Fibroblast of skin of left biceps (primary cell): ENCODE measurements at places on chromosomes 3 and 15.

DNA sequence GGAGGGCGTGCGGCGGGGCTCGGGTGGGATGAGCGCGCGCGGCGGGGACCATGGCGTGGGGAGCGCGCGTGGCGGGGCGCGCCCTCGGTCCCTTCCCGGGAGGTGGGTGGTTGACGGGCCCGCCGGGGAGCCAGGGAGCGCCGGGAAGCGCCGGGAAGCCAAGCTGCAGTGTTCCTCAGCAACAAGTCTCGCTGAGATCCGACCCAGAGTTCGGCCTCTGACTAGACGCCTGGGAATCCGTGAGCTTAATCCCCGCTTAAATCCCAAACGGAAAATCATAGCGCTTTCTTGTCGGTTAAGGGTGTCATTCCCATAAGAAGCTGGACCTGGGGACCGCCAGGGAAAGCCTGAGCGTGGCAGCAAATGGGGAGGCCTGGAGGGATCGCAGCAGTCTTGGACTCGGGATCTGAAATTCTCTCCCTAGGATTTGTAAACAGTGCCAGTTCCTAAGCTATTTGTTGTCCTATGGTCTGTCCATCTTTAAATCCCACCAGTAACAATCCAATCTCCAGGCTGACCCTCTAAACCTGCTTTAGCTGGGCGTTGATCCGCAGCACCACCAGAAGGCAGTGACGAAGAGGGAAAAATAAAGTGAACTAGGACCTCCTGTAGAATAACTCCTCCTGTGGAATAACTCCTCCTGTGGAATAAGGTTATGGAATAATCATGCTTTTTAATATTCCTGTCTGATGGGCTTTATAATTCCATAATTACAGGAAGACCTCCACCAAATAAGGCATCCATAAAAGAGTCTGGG, 570 bp upstream of the NEDD4 start:
- no peak for DNase-seq

DNA sequence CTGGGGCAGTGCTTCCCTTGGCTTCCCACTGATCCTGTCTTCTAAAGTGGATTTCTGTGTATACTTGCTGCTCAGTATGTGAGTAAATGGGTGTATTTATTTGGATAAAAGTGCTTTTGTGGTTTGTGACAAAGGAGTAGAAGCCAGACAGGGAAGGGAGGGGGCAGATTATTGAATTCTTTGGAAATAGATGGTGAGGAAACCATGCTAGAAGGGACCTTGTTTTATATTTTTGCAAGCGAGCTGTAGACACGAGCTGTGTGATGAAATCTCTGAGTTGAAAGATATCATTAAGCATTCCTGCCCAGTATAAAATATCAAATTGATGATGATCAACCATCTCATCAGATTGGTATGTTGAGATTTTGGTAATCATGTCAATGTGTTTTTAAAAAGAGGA, 68.9 kb downstream of the DUT start:
- DNase-seq: no peak

DNA sequence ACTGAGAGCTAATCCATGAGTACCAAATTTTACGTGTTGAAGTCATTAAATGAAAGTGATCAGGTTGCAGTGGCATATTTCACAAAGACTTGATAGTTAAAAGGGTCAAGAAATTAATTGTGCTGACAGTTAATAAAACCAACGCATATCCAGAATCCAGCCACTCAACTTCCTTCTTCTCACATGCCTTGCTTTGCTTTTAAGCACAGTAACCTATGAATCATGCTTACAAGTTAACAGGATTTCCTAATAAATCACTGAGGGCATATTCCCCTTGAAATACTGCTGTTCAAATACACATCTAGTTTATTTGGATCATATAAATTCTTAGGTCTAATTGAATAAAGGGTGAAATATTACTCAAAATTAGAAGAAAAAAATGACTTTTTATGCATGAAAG, 801.5 kb upstream of the EPHA6 start:
- DNase-seq: no peak

DNA sequence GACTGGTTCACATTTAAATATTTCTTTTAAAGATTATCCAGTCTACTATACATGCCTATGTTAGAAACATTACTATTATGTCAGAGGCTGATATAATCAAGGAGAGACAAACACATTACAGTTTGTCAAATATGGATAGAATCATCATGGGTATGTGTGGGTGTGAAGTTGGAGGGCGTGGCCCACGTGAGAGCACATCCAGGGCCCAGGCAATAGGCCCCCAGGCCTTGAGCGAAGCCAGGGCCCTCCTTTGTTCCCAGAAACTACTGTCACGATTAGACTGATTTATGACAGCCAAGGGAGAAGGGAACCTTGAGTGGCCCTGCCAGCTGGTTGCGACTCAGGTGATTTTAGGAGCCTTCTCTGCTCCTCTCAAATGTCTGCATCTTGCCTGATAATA, 26.9 kb upstream of the LDHAL6B start:
- DNase-seq: no peak

GRCh38 chr15:91782221-91782620, 71.3 kb upstream of the SLCO3A1 start:
- no peak for DNase-seq

GRCh38 chr3:50375258-50375931, 16.1 kb upstream of the TMEM115 start:
- DNase-seq: no peak

GRCh38 chr15:38229705-38230310, 22.8 kb upstream of the SPRED1 start:
- no peak for DNase-seq

GRCh38 chr3:9198899-9199335, 50.5 kb downstream of the SRGAP3 start:
- no peak for DNase-seq

DNA sequence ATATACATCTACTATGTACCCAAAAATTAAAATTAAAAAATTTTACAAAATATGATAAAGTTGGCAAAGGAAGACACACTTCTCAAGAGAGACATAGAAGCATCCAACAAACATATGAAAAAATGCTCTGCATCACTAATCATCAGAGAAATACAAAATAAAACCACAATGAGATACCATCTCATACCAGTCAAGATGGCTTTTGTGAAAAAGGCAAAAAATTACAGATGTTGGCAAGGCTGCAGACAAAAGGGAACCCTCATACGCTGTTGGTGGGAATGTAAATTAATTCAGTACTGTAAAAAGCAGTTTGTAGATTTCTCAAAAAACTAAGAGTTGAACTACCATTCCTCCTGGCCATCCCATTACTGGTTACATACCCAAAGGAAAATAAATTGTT, 581.7 kb upstream of the CCDC54 start:
- DNase-seq: no peak

- DNase-seq: no peak
Observed at GRCh38 chr15:39925112-39925842, 5.2 kb upstream of the GPR176 start.

GRCh38 chr3:192933779-192934460, 16.3 kb upstream of the MB21D2 start:
- no peak for DNase-seq

DNA sequence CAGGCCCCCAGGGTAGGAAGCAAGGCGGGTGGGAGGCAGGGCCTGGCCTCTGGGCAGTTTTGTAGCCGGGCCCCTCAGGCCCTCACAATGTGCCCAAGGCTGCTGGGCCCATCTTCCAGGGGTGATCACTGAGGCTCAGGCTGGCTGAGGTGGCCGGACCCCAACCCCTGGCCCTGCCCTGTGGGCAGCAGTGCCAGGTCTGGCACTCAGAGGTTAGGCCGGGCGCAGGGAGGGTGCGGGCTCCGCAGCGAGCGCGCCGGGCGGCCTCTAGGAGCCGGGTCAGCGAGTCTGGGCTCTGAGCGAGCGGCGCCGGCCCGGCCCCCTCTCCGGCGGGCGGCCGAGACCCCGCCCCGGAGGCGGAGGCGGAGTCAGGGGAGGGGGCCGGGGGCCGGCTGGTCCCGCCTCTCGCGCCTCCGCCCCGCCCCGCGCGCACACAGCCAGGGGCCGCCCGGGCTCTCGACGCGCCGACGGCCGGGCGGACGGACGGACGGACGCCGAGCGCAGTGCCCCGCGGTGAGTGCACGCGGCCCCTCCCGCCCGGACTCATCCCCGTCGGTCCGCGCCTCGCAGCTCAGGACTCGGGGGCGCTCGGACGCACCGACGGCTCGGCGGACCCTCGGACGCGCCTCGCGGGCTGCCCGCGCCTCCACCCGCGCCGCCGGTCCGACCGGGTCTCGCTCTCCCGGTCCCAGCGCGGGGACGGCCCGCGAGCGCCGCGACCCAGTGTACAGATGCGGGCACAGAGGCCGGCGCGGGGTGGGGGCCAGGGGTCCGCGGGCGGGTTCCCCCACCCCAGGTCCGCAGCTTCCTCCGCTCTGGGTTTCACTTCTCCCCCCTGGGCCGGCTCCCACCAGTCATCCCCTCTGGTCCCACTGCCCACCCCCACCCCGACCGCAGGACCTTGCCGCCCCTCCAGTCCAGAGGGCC, at the start of gene FBLN2:
FBLN2 (plus strand) TSS at position 430 of the 927 bp plus-strand sequence. CDS start 21,231 bp downstream, outside the sequence.
- DNase-seq: no peak

GRCh38 chr15:75648156-75649000, 666 bp downstream of the SNX33 start:
- no peak for DNase-seq

DNA sequence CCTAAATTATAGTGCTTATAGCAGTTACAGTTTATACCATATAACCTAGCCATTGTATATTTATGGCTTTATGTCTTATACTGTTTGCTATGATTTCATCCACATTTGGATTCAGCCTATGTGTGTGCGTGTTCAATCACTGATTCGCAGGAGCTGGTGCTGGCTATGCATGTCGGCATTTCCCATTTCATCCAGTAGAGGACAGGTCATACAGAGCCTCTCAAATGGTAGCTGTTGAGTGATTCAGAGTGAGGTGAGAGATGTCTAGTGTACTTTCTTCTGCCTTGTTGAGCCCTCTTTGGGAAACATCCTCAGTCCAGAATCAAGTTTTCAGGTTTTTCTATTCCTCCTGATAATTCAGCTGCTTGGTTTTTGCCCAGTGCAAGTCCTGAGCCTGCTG, 76.1 kb downstream of the FRMD4B start:
- no peak for DNase-seq

- no peak for DNase-seq
Observed at GRCh38 chr15:71623111-71623510, 187.2 kb upstream of the NR2E3 start.

DNA sequence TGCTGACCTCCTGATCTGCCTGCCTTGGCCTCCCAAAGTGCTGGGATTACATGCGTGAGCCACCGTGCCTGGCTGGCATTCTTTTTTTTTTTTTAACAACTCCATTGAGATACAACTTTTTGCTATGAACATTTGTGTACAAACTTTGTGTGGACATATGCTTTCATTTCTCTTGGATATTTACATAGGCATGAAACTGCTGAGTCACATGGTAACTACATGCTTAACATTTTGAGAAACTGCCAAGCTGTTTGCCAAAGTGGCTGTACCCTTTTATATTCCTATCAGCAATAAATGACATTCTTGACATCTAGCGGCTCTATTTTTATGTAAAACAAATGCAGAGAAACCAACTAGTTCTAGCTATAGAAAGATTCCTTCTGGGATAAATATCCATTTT, 8.7 kb upstream of the YEATS2 start:
- DNase-seq: no peak

- no peak for DNase-seq
Observed at GRCh38 chr3:194986208-194987043, 284.5 kb downstream of the XXYLT1 start.

DNA sequence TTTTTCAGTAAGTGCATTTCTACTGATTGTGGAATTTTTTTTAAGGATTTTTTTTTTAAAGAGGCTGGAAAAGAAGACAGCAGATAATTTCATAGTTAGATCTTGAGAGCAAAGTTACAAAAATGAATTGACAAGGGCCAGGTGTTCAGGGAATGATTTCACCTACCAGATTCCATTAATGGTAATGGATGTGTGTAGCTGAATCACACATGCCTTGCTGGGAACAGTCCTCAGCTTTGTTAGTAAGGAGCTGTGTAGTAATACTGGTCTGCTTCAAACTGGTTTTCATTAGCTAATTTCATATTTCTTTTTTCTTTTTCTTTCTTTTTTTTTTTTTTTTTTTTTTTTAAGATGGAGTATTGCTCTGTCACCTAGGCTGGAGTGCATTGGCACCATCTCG, 16.0 kb downstream of the NR1D2 start:
- no peak for DNase-seq

GRCh38 chr3:36653095-36653494, 111.3 kb downstream of the DCLK3 start:
- no peak for DNase-seq

- no peak for DNase-seq
Observed at GRCh38 chr3:168678730-168679129, 583.0 kb upstream of the GOLIM4 start.

DNA sequence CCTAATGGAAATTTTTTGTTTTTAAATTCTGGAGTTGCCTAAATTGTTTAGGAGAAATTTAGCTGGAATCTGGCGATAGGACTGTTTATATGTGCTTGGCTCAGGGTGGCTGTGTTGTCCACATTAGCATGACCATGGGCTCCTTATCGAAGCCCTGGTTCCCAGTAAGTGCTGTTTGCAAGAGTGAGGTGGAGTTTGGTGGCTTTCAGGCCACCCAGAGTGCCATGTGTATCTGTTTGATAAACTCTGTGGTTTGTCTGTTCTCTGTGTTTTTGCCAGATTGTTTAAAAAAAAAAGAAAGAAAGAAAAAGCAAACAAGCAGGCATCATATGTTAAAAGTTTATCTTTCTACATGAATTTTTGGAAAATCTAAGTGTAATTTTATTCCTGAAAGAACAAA, 51.5 kb downstream of the PLCL2 start:
- DNase-seq: no peak

GRCh38 chr15:80706161-80706560, 11.1 kb downstream of the ABHD17C start:
- no peak for DNase-seq

GRCh38 chr15:90239371-90239770, 5.4 kb downstream of the GDPGP1 start:
- no peak for DNase-seq

GRCh38 chr3:176807938-176808337, 389.3 kb downstream of the TBL1XR1 start:
- DNase-seq: no peak

GRCh38 chr3:40464339-40465110, 7.4 kb downstream of the RPL14 start:
- no peak for DNase-seq

DNA sequence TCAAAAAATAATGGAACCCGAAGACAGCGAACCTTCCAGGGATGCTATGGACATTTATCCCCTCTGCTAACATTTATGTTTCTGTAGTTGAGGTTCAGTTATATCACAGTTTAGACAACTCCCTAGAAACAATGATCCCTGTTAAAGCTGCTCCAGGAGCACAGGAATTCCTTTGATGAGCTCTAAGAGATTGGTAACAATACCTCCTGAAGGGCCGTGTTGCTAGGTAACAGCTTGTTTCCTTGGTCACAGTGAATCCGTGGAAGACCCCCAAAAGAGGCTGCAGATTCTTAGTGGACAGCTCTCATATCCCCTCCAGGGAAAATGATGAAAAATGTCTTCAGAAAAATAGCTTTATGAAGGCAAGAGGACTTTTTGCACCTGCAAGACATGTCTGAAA, 160.2 kb downstream of the SERPINI1 start:
- DNase-seq: no peak

GRCh38 chr3:193791041-193792032, 198.3 kb downstream of the OPA1 start:
- no peak for DNase-seq
